ENCODE measurements at places on chromosomes 2 and 18.

DNA sequence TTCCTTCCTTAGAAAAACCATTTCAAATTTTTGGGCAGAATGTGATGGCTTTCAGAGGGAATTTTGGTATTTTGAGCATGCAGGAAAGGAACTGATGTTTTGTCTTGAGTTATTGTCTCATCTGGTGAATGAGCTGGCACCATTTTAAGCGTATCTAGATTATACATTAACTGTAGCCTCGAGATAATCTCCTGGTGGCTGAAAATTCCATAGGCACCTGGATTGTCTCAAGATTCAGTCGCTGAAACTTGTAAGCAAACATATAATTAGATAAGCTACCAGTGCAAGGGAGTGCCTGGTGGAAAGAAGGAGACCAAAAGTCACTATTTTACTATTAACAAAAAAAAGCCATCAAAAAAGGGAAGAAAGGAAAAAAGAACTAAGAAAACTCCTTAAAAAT is 687.8 kb upstream of the DDX18 start:
- DNase-seq = peak; percentile 18

- DNase-seq = no peak
Observed at GRCh38 chr18:27695052-27695451, 481.9 kb downstream of the CDH2 start.

- DNase-seq = no peak
Observed at GRCh38 chr18:74597034-74597661, 522 bp upstream of the ZNF407 start.

- no peak for DNase-seq
Observed at GRCh38 chr2:21501376-21502027, 377.7 kb downstream of the TDRD15 start.

DNA sequence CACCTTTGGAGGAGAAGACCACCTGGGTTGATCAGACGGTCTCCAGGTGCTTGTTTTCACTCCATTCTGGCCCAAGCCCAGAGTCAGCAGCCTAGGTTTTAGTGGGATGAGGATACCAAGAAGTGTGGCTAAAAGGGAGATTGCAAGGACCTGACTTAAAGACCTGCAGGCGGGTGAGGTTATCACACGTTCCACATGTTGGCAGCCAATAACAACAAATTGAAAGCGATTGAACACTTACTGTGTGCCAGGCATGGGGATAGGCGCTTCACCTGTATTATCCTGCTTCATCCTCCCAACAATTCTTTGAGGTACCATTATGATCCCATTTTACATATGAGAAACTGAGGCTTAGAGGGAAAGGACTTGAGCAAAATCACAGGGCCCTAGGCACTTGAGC is 5.0 kb downstream of the ARL4C start:
- no peak for DNase-seq
